T-helper 2 cell treated with Interferon-gamma antibody and Interleukin-4, amounts not matched to agents 5 μg/mL and 100 μg/mL, for 36 hours (primary cell): ENCODE measurements at places on chromosomes 11 and 22.

DNA sequence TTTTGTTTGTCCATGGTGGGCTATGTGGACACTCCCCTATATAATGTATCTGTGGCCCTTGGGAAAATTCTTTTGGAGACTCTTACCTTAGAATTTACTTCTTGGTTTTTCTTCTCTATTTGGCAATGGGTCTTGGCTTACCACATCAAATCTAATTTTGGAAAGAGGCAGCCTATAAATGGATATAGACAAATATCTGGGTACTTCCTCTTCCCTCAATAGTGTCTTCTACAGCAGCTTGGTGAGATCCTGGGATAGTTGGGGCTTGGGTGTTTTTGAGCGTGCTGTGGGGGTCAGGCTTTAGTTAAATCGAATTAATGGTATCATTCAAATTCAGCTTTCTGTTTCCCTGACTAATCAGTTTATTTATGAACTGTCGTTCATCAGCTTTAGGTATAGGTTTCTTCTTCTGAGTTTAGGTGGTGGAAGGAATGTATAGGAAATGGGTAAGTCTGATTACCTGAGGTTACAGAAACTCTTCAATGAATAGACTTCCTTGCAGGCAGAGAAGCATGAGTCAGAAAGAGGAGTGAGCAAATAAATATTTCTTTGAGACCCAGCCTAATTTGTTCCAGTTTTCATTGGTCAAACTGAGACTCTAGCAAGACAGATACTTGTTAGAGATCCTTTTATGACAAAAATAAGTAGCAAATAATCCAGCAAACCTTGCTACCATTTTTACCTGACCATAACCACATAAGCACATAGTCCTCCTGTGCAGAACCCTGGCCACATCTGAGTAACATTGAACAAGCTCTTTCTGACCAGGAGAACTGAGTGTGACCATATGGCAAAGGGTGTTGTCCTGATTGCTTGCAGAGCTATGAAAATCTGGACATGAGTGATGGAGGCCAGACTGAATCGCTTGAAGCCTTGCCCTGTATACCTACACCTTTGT, 68.6 kb upstream of the SORL1-AS1 start:
- DNase-seq: no peak

- no peak for DNase-seq
These were observed 40.0 kb upstream of the LRRC4C start for GRCh38 chr11:41499429-41499828.

DNA sequence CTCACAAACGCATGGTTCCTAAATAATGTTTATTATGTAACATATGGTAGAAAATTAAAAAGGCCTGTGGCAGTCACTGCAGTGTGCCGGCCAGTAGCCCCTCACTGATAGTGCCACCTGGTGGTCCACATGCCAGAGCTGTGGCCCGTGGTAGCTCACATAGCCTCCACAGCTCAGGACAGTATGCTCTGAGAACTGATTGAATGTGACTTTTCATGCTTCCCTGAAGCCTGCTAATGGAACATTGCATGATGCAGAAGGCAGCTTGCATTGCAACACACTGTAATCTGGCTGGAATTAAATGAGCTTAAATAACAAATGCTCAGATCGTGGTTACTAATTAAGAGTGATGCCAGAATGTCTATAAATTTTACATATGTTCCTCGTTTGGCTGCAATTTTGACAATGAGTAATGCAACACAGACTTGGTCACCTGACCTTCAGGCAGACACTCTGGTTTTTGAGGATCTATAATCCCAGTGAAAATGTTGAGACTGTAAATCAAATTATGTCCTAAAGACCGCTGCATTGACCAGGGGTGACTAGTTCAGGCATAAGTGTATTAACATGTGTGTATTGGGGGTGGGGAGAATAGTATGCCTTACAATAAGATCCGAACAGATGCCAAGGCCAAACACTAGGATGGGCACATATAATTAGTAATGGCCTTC, 566.4 kb downstream of the METTL15 start:
- no peak for DNase-seq

DNA sequence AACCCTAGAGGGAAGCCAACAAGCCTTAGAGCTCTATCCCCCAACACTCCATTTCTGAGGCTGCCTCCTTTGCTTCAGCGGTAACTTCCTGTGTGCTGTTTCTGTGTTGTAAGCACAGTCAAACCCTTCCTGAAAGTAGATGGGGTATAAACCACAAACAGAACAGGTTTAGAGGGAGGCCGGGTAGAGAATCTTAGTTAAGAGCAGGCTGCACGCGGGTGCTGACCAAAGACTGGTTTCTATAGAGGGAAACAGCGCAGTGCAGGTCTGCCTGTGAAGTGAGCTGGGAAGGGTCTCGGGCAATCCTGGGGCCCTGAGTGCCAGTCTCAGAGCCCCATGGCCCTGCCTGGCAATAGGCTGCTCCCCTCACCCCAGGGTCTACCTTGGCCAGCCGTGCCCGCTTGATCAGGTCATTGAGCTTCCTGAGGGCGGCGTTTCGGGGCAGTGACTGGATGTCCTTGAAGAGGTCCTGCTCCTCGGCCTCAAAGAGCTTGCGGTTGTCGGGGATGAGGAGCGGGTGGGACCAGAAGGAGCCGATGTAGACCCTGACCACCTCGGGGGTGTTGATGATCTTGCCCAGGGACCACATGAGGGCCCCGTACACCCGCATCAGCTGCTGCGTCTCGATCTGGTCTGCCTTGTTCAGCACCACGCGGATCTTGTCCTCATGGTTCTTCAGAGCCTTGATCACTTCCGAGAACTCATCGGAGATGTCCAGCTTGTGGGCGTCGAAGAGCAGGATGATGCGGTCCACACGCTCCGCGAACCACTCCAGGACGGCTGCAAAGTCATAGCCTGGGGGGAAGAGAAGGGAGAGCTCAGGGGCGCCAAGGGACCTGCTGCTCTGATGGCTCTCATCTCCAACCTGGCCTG, 15.3 kb upstream of the CDC42BPG start:
- DNase-seq: peak; percentile 80

DNA sequence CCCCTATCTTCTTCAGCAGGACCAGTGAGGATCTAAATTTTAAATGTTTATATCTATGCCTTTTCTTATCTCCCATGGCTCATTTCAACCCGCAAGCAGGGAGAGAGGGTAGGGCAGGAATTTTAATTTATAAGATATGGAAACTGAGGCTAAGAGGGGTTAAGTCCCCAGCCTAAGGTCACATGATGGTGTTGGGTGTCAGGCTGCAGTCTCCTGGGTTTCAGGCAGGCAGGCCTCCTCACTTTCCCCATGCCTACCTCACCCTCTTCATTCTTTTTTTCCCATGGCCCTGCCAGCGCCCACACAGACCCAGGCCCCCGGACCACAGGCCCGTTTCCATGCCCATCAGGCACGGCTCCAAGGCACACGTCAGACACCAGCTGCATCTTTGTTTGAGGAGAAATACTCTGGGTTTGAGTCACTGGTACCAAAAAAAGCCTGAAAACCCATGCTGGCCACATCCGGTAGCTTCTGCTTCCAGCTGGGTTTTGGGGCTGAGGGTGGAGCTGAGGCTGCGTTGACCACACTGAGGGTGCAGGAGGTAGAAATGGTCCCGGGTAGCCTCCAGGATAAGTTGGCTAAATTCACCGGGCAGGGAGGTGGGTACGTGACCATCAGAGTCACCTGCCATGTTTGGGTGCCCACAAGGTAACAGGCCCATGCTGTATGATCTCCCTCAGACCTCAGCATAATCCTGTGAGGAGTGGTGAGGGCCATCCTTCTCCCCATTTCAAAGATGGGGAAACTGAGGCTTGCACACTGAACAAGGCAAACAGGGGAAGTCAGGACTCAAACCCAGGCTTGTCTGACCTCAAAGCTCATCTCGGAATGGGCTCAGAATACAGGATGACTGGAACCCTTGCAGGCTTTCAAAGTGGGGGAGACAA, 7.5 kb downstream of the CRYBB1 start:
- peak; percentile 46 for DNase-seq

- DNase-seq: no peak
These were observed 96.6 kb upstream of the POU2AF2 start for GRCh38 chr11:111148953-111149352.

- no peak for DNase-seq
These were observed 1180.8 kb downstream of the JRKL start for GRCh38 chr11:97570636-97571035.

DNA sequence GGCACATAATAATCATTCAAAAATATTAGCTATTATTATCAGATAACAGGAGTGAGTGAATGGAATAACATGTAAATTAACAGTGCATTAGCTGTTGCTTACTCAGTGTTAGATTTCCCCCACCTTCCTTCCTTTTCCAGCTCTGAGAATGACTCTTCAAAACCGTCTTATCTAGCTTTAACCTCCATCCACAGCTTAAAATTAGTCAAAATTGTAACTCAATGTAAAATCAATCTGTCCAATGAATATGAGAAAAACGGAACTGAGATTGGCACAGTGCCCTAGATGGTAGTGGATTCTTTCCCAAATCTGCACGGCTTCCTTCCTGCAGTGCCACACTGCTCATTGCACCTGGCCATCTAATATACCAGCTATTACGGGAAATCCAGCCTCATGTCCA, 156.8 kb upstream of the BDNF start:
- DNase-seq: no peak

GRCh38 chr22:17390087-17390486, 20.8 kb downstream of the CECR2 start:
- DNase-seq: no peak

GRCh38 chr11:43779306-43779705, 98.8 kb downstream of the HSD17B12 start:
- no peak for DNase-seq

GRCh38 chr11:76234416-76235232, 28.3 kb upstream of the WNT11 start:
- DNase-seq: no peak

DNA sequence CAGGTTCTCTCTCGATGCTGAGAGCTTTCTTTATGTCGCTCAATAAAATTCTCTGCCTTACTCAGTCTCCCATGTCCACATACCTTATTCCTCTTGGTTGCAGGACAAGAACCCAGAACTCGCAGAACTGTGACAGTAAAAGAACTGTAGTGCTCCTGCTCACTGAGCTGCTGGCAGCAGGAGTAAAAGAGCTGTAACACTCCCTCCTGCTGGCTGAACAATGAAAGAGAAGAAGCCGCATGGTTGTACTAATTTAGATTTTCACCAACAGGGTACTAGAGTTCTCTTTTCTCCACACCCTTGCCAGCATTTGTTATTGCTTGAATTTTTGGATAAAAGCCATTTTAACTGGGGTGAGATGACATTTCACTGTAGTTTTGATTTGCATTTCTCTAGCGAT, 433.2 kb downstream of the GUCY1A2 start:
- DNase-seq: no peak

DNA sequence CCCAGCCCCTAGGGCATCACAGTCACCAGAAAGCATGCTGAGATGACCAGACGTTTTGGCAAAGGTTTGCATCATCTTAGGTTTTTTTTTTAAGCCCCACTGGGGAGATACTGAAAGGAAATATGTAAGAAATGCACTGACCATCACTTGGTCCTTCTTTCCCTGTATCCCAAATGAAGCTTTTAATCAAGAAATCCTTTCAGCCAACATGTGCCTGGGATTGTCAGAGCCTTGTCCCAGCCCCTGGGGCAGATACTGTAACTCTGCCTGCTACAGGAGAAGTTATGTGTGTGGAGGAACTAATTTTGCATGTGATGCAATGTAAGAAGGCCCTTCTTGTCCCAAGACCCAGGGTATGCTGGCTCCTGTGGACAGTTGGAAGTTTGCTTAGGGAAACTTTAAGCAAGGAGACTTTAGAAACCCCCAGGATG, 65.6 kb downstream of the PPFIBP2 start:
- DNase-seq: no peak

- no peak for DNase-seq
These were observed 54.2 kb downstream of the CLPB start for GRCh38 chr11:72380132-72380503.

- no peak for DNase-seq
These were observed 72.8 kb upstream of the SPON1 start for GRCh38 chr11:13889552-13890249.

DNA sequence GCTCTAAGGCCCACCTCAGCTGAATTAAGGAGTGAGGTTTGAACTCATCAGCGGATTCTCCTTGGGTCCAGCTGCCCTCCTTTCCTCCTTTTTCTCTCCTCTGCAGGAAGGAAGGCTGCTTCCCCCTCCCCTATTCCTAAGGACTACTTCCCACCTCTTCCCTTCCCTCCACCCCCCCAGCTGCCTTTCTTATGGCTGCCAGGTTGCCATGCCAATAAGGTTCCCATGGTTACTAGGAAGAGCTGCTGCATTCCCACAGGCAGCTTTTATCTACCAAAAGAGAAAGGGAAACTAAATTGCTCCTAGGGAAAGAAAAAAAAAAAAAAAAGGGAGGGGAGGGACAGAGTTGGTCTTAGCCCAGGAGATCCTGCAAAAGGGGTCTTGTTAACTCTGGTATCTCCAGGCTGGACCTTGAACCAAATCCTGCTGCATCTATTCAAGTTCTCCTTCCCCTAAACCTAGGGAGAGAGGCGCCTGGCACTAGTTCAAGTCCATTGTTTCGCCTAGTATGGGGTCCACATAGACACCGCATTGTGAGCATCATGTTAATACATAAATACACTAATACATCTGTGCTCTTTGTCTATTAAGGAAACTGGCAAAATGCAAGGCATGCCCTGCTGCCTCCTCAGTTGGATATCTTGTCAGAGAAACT, 21.2 kb upstream of the FEZ1 start:
- no peak for DNase-seq

DNA sequence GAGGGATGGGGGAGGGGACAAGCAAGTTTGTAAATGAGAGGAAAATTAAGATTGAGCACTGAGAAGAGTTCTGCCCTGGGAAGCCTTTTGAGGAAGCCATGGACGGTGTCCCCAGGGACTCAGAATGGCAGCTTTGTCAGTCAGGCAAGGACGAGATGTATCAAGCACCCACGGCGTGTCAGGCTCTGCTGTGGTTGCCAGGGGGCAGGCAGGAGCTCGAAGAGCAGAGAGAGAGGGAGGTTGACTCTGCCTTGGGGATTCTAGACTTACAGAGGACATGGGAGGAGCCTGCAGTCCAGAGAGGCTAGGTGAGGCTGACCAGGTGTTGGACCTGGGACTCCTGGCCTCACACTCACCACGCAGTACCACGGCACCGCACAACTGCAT, 29.1 kb upstream of the SYT7 start:
- DNase-seq: no peak

- no peak for DNase-seq
These were observed 66.6 kb upstream of the TP53I11 start for GRCh38 chr11:45017329-45017728.

GRCh38 chr22:42313804-42314581, 43.5 kb upstream of the TCF20 start:
- peak; percentile 14 for DNase-seq

- DNase-seq: no peak
These were observed 611.3 kb downstream of the TBC1D22A start for GRCh38 chr22:47373648-47374272.

- no peak for DNase-seq
These were observed 43.2 kb upstream of the CHKA start for GRCh38 chr11:68164437-68164836.

DNA sequence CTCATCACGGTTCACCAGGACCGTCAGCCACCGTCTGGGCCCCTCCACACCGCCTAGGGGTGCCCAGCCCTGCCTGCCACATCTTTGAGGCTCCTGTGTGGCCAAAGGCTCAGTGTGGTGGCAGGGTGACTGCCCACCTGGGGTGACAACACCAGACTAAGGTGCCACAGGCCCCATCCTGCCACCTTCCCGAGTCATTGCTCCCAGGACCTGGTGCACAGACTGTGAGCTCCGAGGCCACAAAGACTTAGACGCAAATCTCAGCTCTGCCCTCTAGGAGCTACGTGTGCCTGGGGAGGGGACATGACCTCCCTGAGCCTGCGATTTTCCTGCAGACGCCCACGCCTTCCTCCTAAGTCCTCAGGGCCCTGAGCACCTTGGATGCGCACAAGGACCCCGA, 36.5 kb downstream of the KIAA0930 start:
- DNase-seq: no peak

GRCh38 chr22:31998784-31999385, 44.2 kb upstream of the SLC5A1 start:
- DNase-seq: no peak

GRCh38 chr22:30652852-30653251, 14.8 kb downstream of the DUSP18 start:
- DNase-seq: no peak
